ENCODE measurements at places on chromosomes 12 and 14.
A peak's percentile ranks its signal among the peaks of the same experiment; 100 is the strongest.

DNA sequence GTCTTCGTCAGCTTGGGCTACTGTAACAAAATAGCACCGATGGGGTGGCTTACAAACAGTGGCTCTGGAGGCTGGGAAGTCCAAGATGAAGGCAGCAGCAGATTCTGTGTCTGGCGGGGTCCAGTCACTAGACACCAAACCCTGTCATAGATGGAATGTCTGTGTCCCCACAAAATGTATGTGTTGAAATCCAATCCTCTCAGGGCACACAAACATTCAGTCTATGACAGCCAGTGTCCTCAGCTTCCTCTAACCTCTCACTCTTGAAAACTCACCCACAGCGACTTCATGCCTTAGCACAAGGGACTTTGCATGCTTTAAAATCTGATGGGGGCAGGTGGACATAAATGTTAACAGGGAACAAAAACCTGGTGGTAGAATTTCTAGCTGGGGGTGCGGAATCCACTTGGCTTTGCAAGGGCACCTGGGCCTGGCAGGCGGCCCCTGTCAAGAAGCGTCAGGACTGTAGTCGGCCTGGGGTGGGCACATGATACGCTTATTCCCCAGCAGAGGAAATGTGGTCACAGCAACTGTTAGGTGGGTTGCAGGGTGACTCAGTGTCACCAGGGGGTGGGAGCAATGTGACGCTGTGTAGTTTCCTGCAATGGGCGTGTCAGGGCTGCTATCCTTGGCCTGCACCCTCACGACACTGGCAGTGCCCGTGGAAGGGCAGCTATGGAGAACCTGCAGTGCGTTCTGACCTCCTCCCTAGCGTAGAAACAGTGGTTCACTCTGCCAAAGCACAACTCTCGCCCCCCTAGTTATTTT is 17.7 kb downstream of the RIN3 start:
- DNase-seq, result peak; percentile 85

DNA sequence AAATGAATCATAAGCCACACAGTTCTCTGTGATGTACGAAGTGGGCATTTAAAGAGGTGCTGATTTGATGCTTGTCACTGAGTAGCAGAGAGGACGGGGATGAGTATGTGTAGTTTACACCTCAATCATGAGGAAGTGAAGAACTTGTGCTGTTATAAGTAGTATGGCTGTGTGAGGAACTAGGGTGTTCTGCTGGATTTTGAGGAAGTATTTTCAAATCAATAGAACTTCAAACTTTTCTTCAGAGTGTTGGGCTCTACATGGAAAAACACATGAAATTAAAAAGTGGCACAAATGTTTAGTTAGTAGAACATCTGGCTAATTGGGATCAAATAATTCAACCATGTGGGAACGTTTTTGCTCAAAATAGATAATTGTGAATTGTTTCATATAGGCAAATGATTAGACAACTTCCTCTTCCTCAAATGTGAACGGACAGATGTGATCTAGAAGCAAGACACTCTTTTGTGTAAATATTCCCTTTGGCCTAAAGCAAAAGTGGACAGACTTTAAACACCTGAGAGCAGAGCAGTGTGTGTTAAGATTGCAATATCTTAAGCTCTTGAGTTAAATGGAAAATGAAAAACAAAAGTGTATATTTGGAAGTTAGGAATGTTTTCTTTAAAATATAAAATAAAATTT is 168.5 kb downstream of the NAV3 start:
- DNase-seq, result peak; percentile 87

GRCh38 chr12:70070494-70071007 is 172.7 kb upstream of the CNOT2 start:
- no peak for DNase-seq

DNA sequence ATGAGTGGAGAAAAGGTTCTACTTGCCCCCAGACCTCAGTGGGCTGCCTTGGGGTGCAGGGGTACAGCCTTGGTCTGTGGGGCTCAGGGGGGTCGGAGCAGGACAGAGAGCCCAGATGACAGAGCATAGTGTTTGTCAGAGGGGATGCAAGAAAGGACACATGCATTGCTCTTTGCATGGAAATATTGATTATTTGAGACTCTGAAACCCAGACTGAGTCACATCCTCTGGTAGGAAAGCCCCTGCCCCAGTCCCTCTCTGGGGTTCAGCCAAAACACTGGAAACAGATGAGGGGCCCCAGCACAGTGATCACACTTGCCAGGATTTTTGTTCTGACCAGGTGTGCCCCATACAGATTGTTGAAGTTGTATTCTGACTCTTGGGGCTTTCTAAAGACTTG is 1094.4 kb downstream of the BCL11B start:
- DNase-seq, result no peak

GRCh38 chr14:76694106-76694505 is 67.2 kb upstream of the VASH1 start:
- no peak for DNase-seq

DNA sequence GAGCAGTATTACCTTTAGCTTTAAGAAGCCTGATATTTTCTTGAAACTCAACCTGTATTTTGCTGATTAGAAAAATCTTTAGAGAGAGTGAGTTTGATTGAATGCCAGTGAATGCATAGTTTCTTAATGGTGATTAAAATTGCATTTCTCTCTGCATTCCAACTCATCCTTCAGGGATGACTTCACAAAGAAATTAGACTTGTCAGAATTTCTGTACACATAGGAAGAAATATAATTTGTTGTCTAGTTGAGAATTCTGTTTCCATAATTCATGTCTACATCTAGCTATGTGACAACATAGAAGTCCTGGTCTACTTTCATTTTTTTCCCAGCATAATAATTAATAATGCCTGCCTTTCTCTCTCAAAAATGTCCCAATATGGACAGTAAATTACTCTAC is 136.6 kb downstream of the OTOGL start:
- no peak for DNase-seq

DNA sequence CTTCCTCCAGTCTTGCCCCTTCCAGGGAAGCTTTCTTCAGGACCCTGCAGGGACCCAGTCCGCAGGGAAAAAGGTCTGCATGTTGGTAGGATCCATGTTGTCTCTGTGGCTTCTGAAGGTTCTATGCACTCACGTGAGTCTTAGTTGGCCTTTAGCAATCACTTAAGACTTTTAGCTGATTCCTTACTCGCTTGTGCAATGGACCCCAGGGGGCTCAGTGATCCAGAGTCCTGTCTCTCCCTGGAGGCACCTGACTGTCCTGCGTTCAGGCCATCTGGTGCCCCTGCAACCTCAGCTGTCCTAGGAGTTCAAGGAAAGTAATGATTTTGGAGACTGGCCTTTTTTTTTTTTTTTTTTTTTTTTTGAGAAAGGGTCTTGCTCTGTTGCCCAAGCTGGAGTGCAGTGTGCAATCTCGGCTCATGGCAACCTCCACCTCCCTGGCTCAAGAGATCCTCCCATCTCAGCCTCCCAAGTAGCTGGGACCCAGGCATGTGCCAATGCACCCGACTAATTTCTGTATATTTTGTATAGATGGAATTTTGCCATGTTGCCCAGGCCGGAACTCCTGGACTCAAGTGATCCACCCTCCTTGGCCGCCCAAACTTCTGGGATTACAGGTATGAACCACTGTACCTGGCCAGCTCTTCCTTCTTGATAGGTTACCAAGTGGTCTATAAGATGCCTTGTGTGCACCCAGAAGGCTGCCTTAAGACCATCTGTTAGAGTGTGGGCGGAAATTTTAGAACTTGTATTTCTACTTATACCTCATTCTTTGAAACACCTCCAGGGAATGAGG is 4.6 kb downstream of the IFI27L2 start:
- DNase-seq, result no peak

DNA sequence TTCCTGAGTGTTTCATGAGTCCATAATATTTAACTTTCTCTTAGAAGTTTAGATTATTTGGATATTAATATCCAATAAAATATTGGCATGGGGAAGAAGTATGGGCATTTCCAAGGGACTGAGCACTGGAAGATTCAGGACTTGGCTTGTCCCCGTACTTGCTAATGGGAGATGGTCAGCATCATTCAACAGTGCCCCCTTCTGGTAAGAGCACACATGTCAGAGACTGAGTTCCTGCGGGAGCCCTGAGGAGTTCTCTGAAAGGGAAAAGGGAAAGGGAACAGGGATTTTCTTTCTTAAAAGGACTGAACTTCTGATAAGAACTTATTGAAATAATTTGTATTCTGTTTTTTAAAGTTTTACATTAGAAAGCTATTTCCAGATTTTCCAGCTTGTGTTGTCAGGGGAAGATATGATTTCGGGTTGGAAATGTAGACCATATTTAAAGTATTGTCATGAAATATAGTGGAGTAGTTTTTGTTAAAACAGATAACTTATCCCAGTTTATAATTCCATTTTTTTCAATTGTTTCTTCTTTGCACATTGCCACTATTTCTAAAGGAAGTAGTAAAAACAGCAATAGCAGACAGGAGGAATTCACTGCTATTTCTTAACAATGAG is 59.8 kb upstream of the C12orf71 start:
- DNase-seq, result peak; percentile 82

- no peak for DNase-seq
Measured at GRCh38 chr12:17197971-17198370, 592.0 kb upstream of the LMO3 start.

DNA sequence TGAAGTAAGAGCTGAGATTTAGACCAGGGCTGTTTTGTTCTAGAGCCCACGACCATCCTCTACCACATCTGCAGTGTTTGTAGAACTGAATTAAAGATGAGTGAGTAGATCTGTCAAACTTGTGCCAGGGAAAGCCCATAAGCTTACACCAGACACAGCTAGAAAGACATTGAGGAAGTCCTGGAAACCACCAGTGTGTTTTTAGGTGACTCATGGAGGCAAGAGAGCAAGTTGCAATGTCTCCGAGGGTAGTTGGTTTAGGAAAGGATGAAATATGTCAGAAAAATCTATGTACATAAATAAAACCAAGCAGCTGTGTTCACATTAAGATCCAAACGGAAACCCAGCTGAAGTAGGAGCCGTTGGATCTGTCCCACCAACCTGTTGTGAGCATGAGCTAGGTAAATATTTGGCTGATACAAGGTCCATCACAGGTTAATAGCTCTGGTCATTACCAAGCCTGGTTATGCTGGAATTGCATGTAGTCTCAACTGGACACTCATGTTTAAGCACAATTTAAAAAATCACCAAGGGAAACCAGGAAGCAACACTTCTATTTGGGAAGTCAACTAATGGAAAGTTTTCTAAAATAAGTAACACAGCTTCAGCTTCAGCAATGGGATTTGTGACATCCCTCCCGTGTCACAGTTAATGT is 49.9 kb upstream of the PLEKHG3 start:
- peak; percentile 94 for DNase-seq

DNA sequence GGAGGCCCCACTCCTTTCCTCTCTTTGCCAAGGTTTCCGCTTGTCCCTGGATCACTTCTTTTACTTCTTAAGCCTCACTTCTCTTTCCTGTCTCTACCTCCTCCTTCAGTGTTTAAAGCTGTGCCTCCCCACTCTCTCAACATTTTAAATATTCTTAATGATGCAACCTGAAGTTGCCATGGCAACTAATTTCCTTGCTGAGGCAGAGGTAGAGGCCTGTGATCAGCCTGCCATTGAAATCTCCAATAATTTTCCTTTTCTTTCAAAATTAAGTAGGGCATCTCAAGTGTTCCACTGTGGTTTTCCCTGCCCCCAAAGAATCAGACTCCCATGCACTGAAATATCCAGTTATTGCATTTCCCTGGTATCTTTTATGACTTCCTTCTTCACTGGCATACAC is 108.6 kb upstream of the VRK1 start:
- DNase-seq, result no peak

DNA sequence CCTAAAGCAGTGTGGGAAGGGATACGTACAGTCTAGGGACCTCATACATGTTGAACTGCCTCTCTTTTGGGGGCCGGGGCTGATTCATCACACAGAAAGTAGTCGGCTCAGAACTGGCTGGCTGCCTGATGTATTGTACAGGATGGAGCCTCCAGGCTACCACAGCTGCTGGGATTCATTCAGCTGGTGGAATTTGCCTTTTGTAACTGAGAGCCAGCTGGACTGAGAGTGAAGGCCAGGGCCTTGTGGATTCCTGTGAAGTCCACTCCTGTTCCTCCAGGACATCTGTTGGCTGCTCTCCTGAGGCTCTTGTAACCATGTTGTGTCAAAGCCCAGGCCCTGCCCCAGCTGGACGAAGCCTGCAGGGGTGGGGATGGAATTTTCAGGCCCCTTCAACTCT is 116.3 kb upstream of the PRICKLE1 start:
- no peak for DNase-seq

DNA sequence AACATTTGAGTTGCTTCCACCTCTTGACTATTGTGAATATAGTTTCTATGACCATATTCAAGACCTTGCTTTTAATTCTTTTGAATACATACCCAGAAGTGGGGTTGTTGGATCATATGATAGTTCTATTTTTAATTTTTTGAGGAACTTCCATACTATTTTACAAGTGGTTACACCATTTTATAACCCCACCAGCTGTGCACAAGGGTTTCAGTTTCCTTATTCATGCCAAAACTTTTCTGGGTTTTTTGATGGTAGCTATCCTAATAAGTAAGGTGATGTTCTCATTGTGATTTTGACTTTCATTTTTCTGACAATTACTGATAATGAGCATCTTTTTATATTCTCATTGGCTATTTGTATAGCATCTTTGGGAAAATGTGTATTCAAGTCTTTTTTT is 109.4 kb upstream of the GARIN2 start:
- peak; percentile 57 for DNase-seq

- no peak for DNase-seq
Measured at GRCh38 chr12:130603396-130603965, 112.6 kb downstream of the RIMBP2 start.

DNA sequence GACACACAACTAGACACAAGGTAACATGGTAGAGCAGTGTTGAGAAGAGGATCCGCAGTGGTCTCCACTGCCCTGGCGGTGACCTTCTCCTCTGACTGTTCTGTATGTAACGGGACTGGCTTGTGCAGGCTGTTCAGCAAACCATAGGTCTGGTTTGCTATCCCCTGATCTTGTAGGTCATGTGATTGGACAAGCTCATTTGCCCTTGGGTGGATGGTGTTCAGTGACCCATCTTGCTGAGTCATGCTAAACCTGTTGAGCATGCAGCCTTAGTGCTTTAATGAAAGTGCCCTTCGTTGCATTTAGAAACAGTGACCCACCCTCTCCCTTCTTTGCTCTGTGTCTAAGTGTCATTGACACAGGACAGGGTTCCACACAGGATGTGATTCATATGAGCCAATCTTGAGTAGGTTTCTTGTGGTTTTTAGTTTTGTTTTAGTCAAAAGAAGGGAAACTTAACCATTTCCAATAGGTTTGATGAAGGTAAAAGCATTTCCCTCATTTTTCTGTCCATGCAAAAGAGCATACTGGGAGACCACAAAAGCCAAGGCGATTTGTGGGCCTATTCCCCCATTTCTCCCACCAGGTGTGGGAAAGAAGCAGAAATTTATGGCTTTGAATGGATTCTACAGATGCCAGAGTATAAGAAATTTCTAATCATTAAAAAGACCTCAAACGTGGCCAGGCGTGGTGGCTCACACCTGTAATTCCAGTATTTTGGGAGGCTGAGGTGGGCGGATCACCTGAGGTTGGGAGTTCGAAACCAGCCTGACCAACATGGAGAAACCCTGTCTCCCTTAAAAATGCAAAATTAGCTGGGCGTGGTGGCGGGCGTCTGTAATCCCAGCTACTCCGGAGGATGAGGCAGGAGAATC is 32.6 kb upstream of the HIF1A start:
- DNase-seq, result peak; percentile 79

- DNase-seq, result no peak
Measured at GRCh38 chr12:9740106-9740750, 7.3 kb upstream of the CLECL1 start.
